ENCODE measurements at places on chromosomes 7 and 10.

- DNase-seq: peak; percentile 64
Measured at GRCh38 chr10:114876602-114877300, 55.2 kb downstream of the FHIP2A start.

DNA sequence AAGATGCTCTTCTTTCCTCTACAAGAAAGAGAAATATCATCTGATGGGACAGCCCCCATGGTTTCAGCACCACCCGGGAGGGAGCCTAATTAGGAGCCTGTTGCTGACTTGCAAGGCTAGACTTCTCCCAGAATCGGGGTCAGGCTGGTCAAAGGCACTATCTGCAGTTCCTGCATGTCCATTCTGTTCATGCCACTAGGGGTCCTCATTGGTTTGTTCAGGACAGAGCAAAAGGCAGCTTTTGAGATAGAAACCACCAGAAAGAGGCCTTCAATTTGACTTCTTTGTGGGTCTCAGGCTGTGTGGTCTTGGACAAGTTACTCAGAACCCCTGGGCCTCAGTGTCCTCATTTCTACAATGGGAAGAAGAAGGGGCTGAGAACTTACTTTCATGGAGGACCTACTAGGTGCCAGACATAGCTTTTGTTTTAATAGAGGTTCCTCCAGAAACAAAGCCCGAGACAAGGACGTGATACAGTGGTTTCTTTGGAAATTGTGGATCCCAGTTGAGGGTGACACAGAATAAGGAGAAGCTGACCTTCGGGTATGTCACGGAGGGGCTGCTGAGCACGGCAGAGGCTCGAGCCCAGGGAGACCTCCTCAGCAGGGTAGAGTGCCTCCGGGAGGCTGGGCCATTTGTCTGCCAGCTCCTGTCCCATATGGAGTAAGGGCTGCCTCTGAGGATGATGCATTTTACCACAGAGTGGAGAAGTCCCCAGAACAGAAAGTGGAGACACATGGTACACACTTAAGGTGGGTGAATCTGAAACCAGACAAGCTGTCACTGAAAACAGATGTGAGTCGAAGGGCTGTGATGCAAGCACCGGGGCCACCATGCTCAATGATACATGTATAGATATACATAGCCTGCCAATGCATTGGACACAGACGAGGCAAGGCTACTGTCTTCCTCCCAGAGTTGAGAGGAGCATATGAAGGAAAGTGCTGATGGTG is 33.1 kb upstream of the NEUROD6 start:
- DNase-seq: no peak

GRCh38 chr7:124497176-124497575 is 268.4 kb downstream of the GPR37 start:
- DNase-seq: no peak

DNA sequence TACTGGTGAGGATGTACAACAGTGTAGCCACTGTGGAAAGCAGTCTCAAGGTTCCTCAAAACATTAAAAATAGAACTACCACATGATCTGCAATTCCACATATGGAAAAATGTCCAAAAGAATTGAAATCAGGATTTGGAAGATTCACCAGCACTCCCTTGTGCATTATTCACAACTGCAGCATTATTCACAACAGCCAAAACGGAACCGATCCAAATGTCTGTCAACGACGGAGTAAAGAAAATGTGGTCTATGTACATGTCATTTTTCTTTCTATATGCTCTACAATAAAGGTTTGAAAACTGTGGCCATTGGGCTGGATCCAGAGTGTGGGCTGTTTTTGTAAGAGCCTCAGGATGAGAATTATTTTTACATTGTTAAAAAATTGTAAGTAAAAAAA is 1206.1 kb upstream of the CELF2 start:
- DNase-seq: no peak

DNA sequence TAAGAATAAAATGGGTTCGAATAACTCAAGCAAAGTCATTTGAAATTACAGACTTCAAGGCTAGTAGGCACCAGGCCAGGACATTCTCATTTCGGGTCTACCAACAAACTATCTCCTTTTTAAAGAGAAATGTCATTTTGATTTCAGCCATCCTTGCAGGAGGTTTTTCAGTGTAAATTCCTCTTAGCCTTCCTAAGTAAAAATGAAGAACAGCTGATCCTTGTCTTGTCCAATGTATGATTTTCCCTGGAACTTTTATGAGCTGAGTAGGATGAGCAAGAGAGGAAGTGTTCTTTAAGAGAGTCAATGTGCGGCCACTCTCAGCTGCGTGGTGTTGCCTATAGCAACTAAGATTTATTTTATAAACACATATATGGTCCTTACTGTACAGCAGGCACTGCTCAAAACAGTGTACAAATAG is 110.1 kb downstream of the PLCE1 start:
- DNase-seq: no peak

Data from mucosa of descending colon (tissue), 3 donors.